Fibroblast of skin of left quadriceps (primary cell): ENCODE measurements at places on chromosomes 7 and 10.

GRCh38 chr10:85986777-85987176 lies 379.8 kb downstream of the GRID1 start:
- no peak for DNase-seq

- no peak for DNase-seq
Measured at GRCh38 chr7:157335236-157335635, 1.6 kb upstream of the DNAJB6 start.

GRCh38 chr10:7659560-7659959 lies 7.2 kb downstream of the ITIH5 start:
- no peak for DNase-seq

DNA sequence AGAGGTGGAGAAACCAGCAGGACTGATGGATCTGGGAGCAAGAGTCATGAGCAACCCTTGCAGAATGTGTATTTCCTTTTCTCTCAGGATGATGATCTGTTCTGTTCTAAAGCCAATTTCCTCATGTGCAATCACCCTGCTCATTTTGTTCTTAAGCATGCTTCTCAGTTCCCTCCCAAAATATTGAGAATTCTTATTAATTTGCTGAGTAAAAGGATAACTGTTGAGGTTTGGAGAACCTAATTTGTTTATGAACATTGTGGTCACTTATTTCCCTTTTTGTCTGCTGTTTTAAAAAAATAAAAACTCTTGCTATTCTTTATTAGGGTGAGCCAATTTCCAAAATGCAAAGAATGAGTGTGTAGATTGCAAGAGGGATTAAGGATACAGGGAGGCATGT lies 106.8 kb downstream of the APBB1IP start:
- no peak for DNase-seq
